ENCODE measurements at places on chromosomes 1 and 21.

GRCh38 chr1:24481843-24482610 is 20.6 kb upstream of the RCAN3 start:
- no peak for DNase-seq

GRCh38 chr1:227094249-227094966 is 154.3 kb downstream of the COQ8A start:
- DNase-seq: no peak

DNA sequence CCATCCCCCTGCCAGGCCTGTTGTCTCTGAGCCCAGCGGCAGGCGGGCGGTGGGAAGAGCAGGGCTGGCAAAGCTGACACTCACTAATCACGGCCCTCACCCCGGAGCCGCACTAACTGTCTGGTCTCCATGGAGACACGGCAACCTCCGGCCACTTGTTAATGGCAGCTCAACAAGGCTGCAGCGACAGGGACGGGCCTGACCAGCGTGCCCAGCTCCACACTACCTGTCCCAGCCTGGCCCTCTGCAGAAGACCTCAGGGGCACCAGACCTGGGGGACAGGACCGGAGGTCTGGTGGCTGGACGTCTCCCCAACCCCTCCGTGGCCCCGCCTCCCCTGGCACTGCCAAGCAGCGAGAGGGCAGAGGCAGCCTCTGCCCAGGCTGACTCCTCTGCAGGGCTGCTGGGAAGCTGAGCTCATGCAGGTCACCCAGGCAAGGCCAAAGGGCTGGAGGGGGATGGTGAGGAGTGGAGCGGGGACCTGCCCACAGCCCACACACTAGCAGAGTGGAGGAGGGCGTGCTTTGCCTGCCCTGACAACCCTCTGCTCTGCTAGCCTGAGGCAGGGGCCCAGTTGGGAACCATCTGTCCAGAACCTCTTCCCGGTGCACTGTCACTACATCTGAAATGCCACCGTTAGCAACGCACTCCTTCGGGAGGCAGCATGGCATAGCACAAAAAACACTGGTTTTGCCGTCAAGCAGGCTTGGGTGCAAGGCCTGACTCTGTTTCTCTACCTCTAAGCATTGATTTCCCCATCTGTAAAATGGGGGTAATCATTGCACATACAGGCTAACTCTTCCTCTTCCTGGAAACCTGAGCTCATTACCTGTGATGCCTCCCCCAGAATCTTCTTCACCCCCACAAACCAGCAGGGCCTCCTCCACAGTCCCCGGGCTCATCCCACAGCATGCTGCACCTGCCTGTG is 29.6 kb upstream of the WASF2 start:
- DNase-seq: peak; percentile 61

DNA sequence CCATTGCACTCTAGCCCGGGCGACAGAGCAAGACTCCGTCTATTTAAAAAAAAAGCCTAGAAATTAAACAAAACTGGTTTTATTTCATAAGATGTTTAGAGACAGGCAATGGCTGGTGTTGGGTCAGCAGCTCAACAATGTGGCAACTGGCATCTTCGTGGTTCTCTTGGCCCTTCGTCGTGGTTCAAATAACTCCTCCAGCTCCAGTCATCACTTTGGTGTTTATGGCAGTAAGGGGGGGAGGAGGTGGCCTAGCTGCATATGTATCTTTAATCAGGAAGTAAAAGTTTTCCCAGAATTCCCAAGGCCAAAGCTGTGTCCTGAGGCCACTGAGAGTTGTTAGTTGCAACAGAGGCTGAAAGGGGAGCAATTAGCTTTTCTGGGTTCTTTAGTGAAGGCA is 13.0 kb upstream of the LTN1 start:
- no peak for DNase-seq

- DNase-seq: no peak
Measured at GRCh38 chr1:167095368-167095767, 1.5 kb downstream of the STYXL2 start.

DNA sequence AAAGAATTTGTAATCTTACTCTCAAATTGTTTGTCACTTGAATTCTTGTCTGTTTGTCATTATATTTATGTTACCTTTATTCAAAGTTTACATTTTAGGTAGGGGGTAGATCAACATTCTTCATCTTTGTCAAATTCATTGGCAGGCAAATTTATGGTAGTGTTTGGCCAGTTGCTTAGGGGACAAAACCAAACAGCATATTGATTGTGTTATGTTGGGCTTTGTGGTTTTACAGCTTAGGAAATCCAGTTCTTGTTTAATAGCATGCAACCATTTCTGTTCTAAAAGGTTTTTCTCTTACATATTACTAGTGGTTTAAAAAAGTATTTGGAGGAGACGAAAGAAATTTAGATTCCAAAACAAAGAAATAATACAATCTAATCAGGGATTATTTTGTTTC is 91.4 kb downstream of the HMCN1 start:
- DNase-seq: no peak

GRCh38 chr21:44930543-44930981 is 9.3 kb upstream of the SLX9 start:
- DNase-seq: peak; percentile 70

- no peak for DNase-seq
Measured at GRCh38 chr1:53659436-53659835, 79.5 kb downstream of the GLIS1 start.

DNA sequence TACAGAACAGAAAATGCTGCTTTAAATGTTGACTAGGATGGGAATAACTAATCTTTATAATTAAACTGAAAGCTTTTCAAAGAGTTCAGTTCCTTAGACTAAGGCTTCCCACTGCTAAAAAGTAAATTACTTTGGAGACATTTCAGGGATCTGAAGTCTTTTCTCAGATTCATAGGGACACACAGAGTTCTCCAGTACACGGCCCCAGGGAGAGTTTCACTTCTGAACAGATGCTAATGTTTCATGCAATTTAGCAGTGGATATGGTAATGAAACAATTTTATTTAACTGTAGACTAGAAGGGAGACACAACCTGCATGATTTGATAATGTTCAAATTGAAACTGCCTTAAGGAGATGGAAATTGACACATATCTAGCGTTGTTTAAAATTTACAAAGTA is 1282.6 kb downstream of the NCAM2 start:
- DNase-seq: no peak

GRCh38 chr1:67831850-67832513 is 1.3 kb downstream of the GNG12 start:
- DNase-seq: peak; percentile 75

DNA sequence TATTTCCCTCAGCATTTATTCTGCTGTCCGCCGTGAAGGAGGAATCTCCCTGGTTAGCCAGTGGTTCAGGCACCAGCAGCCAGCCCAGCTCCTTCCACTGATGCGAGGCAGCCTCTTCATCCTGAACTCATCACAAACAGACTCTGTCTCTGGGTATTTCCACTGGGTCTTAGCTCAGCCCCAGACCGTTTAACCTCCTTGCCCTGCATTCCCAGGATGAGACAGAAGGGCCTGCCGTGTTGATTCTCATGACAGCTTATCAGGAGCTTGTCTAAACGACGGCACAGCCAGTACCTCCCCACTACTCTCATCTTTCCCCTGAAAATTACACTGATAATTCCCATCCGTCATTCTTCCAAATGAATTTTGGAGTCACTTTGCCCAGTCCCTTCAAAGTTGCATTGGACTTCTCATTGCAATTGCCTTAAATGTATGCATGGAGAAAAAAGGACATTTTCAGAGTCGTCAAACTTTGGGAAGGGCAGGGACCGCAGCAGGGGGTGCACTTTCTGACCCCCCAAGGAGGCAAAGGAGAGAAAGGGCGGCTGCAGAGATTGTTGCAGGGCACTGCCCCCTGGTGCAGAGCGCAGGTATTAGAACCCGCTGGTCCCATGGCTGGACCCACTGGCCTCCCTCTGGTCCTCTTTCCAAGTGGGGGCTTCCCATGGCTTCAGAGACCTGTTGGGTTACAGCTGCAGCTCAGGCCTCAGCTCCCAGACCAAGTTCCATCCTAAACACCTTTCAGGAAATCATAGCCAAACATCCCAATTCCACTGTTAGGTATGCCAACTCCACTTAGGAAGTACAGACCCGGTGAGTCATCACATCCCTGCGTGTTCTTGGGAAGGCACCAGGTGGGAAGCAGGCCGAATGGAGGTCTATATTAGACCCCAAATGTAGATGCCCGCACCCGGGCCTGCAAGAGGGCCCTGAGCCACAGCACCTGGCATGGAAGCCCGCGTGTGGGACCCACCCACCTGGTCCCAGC is 3.7 kb upstream of the MEGF6 start:
- no peak for DNase-seq

- DNase-seq: peak; percentile 51
Measured at GRCh38 chr1:231931846-231932454, 305.4 kb downstream of the DISC1 start.

- DNase-seq: no peak
Measured at GRCh38 chr1:231073331-231073730, 33.3 kb upstream of the FAM89A start.

DNA sequence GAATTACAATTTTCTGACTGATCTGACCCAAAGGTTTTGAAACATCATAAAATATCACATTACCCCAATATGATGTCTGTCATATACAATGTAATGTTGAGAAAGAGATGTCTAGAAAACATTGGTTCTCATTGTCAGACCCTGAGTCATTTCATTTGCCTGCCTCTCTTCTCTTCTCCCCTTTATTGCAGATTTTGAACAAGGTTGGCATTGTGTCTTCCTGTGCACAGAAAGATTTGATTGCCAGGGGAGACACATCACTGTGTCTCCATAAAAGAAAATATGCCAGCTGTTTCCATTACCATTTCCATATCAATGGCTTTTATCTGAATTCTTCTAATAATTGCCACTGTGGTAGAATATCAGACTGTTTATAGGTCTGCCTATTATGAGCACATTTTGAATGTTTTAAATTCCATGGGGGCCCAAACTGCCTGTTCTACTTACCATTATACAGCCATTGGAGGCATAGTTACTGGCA is 65.6 kb downstream of the IFI44 start:
- no peak for DNase-seq

DNA sequence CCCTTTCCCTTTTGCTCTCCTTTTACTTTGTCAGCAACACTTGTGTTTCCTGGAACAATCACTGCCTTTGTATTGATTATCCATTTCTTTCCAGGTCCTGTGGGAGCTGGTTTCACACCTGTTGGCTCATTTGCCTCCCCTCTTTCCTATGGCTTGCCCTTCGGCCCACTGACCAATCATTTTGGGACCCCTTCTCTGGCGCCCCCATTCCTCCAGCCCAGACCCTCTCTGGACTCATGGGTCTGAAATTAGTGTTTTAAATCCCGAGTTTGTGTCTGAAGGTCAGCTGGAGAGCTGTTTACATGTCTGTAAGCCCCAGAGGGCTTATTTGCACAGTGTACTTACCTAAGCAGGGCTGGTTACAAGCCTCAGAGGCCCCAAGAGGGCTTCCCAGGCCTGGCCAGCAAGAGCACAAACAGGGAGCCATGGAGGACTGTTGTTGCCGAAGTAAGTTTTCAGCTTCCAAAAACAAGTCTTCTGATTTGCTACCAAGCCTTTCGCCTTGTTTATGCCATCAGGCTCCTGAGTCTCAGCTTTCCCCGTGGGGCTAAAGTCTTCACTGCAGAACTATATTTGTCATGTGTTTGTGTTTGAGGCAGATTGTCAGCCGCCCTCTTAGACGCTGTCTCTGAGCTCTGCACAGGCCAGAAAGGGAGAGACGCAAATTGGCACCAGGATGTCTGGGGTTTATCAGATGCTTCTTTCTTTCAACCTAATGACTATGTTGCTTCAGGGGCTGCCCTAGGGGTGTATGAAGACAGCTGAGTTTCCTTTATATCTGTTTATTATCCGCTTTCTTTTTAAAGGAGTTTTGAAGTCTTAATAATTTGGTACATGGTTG is 93.0 kb downstream of the ATP1A1 start:
- no peak for DNase-seq

DNA sequence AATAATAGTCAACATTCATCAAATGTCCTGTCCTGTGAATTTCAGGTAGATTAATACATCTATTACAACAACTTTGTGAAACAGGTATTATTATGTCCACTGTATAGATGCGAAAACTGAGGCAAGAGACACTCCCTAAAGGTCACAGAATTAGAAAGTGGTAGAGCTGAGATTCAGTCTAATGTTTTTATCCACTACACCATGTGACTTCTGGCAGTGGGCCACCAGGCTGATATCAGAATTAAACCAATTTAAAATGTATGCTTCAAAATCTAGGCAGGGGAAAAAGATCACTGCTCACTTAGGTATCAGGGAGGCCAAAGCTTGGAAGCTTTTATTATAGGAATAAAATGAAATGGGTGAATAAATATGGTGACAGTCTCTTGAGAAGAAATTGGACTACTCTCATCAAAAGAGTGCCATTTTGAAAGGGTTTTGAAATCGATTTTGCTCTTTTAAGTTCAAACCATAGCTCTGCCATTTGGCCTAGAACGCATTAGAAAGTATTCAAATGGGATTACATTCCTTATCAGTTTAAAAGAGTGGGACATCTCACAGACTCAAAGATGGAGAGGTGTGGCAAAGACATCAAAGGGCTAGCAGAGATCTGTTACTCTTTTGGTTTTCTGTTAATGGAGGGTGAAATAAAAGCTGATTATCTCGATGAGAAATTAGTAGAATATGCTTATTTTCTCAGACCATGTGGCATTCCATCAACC is 1.9 kb downstream of the DDAH1 start:
- no peak for DNase-seq

GRCh38 chr1:236578661-236579060 is 25.7 kb downstream of the HEATR1 start:
- DNase-seq: no peak

- peak; percentile 88 for DNase-seq
Measured at GRCh38 chr1:226674892-226675714, 64.0 kb downstream of the ITPKB start.

DNA sequence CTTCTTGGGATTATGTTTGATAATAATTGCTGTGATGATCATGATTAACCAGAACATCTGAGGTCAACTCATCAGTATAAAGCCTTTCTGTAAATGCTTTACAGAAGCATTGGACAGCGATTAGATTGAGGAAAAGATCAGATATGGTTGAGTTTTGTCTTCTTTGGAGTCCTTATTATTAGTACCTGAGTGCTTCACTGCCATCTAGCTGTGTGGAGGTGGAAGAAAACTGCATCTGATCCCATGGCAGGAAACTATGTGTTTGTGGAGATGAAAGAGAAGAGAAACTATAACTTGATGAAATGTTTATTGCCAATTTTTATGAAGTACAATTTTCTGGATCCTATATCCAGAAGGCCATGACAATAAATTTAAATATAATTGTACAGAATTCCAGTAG is 11.4 kb downstream of the FLG2 start:
- no peak for DNase-seq

DNA sequence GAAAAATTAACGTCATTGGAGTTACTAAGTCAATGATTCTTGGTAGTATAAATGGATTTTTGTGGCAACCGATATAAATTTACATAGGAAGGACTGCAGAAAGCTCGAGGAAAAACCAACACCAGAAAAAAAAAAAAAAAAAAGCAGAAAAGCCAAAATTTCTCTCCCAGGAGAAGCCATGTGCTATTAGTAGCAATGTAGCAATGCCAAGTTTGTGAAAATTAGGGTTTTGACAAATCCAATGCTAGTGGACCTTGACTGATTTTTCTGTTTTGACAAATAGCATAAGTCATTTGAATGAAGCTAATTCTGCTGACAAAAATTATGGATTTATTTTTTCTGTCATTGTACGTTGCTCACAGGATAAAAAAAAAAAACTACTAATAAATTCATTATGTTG is 1561.9 kb downstream of the MRPL39 start:
- no peak for DNase-seq

- peak; percentile 75 for DNase-seq
Measured at GRCh38 chr1:152461544-152461943, 47.5 kb upstream of the CRNN start.

Measured in Peyer's patch (tissue), 4 donors.